CD4-positive, CD25-positive, alpha-beta regulatory T cell (primary cell): ENCODE measurements at places on chromosomes 7 and 10. TPM values are rescaled to one million over a fixed set of nuclear protein-coding genes. Genes with fewer than 3 reads are reported as not detected.

The NAT16 gene
- total RNA-seq: not detected

The MRLN gene
- total RNA-seq: not detected

The SLC26A5 gene
- total RNA-seq: not detected

The NUTM2D gene
- 3.6 TPM for total RNA-seq

The CPN1 gene
- total RNA-seq: not detected

The LRRC18 gene
- total RNA-seq: not detected

The CTAGE6 gene
- 0.91 TPM for total RNA-seq

The LIPF gene
- total RNA-seq: not detected

The SCIN gene
- not detected for total RNA-seq

The PRLHR gene
- total RNA-seq: not detected

The LIPM gene
- total RNA-seq: not detected

The PTN gene
- total RNA-seq: not detected

The PLAC9 gene
- total RNA-seq: not detected

The SNCG gene
- not detected for total RNA-seq

The CNNM1 gene
- total RNA-seq: not detected

The TMEM176A gene
- not detected for total RNA-seq

The ZNF727 gene
- total RNA-seq: not detected

The MRM2 gene
- total RNA-seq: 7.3 TPM

The SVOPL gene
- total RNA-seq: not detected
